ENCODE measurements at places on chromosomes 7 and 10.

DNA sequence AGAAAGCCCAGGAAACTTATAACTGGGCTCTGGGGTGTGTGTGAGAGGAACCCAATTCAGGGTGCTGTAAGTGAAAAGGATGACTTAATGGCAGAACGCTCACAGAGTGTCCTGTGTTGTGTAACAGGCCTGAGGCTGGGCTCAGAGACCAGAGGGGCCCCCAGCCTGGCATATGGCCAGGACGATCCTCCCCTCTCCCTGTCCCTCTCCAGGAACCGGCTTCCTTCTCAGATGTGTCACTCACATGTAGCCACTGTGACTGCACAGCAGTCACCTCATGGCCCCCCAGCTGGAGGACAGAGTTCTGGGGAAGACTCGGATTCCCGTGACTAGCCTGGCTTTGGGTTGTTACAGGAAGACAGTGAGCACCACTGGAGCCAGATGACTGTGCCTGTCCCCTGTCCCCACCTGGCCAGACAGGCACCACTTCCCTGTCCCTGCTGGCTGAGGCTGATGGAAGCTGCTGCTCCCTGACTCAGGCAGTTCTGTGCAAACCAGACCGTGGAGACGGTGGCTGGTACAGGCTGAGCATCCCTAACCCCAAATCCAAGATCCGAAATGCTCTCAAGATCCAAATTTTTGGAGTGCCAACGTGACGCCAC lies 220.5 kb downstream of the MLLT10 start:
- no peak for DNase-seq

DNA sequence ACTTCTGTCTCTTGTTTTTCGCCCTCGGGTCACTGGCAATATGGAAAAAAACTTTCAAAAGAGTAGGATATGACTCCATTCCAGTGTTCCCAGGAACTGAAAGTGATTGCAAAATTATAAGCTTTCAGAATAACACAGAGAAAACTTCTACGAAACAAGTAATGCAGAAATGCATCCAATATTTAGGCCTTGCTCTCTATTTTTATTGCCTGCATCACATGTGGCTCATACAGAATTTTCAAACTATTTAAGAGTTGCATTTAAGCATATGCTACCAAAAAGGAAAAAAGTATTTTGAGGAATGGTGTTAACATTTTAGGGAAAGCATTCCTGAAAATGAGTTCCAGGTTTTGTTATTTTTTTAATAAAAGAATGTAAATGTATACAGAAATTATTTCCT lies 228.0 kb downstream of the CACNB2 start:
- DNase-seq: no peak

GRCh38 chr10:85602713-85603112 lies 763.9 kb downstream of the GRID1 start:
- DNase-seq: no peak

- no peak for DNase-seq
These were observed 81.6 kb downstream of the NPY start for GRCh38 chr7:24365606-24366005.

- no peak for DNase-seq
These were observed 106.4 kb downstream of the TAX1BP1 start for GRCh38 chr7:27846388-27846787.

DNA sequence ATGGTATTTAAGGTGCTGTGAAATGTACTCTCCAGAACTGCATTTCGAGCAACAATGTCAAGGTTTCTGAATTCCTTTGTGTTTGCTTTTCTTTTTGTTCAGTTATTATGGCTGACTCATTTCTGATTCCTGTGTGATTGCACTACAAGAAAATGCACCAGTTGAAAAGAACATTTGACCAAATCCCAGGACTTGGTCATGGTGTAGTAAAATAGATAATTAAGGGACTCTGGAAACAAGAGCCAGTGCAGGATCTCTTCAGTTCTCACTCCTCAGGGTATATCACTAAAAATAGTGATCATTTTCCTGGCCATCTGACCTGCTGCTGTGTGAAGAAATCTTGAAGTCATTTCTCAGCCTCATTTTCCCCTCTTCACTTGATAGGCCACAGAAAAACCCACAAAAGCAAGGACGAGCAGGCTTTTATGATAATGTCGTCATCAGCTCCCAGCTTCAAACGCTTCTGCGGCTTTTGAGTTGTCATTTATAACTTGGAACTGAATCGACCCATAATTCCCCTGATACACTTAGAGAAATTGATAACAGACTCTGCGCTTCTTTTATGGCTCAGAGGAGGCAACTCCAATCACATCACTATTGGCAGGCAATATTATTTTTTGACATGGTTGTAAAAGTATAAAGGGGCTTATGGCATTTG lies 274.7 kb downstream of the HDAC9 start:
- DNase-seq: no peak

- no peak for DNase-seq
These were observed 418.2 kb upstream of the AKR1E2 start for GRCh38 chr10:4407783-4408182.

DNA sequence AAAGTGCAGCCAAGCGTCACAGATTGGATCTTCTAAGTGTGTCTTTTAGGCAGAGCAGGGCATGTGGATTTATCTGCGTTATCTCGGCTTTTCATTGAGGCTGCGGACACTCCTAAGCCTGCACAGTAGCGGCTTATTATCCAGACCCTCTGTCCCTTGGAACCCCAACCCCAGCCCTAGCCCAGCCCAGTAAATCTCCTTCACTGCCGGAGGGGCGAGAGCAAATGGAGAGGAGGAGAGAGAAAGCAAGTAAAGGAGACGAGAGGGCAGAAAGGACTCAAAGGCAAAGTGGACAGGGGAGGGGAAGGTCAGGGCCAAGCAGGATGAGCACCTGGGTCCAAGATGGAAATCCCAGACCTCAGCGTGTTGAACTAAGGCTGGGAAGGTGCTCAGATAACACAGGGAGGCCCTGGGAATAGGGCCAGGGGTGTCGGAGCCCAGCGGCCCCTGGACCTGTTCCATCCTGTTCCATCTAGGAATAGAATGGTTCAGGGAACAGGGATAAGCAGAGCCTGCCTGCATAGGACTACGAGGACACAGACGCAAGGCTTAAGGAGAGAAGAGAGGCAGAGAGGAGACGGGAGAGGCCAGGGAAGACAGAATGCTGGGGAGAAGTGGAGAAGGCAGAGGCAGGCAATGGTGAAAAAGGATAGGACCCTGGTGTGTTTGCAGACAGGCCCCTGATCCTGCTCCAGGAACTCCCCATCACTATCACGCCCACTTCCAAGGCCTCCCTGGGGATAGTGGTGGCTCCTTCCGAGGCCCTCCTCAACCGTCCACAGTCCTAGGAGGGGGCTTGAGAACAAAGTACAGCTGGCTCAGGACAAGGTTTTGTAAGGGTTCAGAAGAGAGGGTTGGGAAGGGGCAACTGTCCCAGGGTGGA lies 99.6 kb downstream of the CHST15 start:
- DNase-seq: no peak

- no peak for DNase-seq
These were observed 182.3 kb downstream of the PPP1R9A start for GRCh38 chr7:95089414-95090315.

DNA sequence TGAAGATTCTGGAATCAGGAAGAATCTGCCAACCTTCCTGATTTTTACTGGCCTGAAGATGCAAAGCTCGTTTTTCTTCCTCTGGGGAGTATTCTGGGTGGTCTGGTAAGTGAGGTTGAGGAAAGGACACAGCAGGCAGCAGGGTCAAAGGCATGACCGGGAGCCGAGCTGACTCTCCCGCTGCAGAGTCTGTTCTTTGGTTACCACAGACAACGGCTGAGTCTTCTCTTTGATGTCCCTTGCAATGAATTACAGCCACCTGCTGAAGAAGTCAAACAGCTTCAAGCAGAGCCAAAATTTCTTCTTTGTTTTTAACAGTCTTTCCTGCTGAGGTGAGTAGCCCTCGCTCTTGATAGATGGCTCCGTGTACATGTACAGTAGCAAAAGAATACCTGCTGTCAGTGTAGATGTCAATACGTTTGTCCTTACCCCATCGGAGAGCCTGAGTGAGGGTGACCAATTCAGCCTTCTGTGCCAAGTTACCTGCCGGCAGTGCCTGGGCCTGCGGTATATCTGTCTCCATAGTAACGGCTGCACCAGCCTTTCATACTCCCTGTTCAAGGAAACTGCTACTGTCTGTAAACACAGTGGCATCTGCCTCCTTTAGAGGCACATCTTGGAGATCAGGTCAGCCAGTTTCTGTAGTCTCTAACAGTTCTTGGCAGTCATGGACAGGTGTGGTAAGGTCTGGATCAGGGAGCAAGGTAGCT lies 76.4 kb downstream of the PRR15 start:
- no peak for DNase-seq

GRCh38 chr7:29565982-29566746 lies 2.5 kb downstream of the PRR15 start:
- DNase-seq: no peak

DNA sequence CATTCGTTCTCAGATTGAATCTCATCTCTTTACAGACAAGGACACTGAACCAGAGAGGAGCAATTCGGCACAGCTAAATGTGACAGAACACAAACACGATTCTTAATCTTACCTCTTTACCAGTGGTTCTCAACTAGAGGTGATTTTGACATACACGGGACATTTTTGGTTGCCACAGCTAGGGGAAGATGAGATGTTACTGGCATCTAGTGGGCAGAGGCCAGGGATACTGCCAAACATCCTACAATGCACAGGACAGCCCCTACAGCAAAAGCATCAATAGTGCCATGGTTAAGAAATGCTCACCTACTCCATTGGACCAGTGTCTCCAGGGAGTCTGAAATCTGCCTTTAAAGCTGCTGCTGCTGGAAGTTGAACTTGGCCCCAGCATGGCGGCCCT lies 27.3 kb downstream of the PDE1C start:
- no peak for DNase-seq

DNA sequence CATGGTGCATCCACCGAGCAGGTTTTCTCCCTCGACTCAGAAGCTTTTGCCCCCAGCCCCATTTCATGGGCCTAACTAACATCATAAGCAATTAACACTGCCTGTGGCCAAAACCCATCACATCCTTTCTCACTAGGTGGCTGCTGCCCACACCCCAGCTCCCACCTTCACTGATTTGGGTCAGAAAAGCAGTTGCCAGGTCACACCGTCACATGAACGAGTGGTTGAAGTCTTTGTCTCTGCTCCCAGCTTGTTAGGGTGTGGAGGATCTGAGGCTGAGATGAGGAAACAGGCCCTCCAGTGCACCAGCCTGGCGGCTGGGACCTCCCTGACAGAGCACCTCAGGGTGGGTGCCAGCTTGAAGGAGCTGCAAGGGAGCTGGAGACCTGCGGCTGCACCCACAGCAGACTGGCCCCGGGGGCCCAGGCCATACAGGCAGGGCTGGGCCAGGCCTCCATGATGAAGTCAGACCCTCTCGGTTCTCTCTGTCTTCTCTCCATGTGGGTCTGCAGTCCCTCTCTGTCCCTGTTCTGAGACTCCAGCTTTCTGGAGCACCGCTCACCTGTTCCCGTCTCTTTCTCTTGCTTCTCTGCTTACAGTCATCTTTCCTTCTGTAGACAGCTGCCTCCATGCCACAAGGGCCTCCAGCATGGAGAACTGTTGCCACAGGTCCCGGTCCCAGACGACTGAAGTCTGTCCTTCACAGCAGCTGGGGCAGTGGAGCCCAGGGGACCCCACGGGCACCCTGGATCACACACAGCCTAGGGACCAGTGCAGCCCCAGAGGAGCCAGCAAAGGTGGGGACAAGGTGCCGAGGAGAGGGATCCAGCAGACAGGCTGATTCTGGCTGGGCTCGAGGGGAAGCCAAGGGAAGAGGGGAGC lies 13.8 kb upstream of the INPP5A start:
- DNase-seq: no peak

DNA sequence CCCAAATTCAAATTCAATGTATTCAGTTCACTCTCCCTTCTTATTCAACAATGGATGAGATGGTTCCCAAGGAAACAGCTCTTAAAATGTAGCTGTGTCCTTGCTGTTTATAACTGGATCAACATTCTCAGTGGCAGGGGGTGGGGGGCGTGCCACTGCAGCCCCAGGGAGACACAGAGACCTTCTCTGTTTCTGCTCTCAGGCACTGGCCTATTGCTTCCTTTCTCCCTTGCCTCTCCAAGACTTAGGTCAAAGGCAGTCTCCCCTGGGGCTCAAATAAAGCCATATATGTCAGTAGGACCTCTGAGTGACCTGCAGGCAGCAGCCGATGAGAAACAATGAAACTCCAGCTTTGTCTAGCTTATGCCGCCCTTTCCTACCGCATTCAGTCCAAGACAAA lies 20.7 kb downstream of the VSTM4 start:
- no peak for DNase-seq

DNA sequence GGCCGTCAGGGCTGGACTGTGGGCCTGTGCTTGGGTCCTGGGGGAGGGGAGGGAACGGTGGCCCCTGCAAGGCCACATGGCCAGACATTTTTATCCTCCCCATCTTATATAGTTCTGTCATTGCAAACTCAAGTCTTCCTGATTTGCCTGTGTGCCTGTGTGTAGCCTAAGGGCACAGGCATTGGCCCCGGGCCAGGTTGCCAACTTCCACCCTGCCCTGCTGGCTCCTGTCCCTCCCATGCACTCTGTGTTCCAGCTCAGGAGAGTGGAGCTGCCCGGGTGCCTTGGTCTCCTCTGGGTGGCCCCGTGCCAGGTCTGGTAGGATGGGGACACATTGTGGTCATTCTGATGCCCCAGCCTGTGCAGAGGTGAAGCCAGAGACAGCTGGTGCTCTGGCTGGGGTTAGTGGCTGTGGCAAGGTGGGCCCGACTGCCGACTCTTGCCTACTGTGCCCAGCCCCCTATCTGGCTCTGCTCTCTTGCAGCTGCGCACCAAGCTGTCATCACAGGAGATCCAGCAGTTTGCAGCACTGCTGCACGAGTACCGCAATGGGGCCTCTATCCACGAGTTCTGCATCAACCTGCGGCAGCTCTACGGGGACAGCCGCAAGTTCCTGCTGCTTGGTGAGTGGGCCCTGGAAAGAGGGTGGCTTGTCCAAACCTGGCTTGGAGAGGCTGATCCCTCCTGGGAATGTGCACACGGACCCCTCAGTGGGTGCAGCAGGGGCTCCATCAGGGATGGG lies 14.8 kb downstream of the NACAD start:
- DNase-seq: no peak

DNA sequence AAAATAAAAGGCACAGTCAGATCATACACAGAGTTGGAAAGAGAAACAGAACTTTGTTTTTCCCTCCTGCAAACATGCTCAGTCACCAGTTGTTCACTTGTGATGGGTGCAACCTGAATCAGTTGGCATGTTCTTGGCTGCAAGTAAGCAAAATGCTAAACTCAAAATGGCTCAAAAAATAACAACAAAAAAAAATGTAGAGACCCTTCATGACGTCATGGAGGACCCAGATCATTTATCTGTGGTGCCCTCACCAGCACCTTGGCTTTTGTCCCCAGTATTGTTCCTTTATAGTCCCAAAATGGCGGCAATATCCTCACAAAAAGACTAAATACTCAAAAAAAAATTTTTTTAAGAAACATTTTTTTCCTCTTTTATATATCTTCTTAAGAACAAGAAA lies 112.4 kb downstream of the CABCOCO1 start:
- no peak for DNase-seq

GRCh38 chr7:80724249-80724871 lies 85.9 kb downstream of the CD36 start:
- no peak for DNase-seq

GRCh38 chr10:33749790-33750189 lies 415.3 kb upstream of the NRP1 start:
- DNase-seq: no peak
